ENCODE measurements at places on chromosomes 4 and X.

GRCh38 chrX:39631276-39632229, 466.2 kb downstream of the BCOR start:
- DNase-seq, result no peak

- DNase-seq, result no peak
Measured at GRCh38 chr4:107838861-107839565, 14.3 kb downstream of the SGMS2 start.

DNA sequence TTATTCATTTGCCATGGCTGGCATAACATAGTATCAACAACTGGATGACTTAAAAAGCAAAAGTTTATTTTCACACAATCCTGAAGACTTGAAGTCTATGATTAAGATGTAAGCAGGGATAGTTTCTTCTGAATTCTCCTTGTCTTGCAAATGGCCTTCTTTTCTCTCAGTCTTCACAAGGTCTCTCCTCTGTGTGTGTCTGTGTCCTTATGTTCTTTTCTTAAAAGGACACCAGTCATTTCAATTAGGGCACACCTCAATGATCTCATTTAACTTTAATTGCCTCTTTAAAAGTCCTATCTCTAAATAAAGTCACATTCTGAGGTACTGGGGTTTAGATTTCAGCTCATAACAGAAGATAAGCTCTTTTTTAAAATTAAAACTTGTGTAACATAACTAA, 399.7 kb downstream of the PABPC4L start:
- no peak for DNase-seq

- no peak for DNase-seq
Measured at GRCh38 chr4:108213723-108214122, 45.0 kb upstream of the LEF1 start.

DNA sequence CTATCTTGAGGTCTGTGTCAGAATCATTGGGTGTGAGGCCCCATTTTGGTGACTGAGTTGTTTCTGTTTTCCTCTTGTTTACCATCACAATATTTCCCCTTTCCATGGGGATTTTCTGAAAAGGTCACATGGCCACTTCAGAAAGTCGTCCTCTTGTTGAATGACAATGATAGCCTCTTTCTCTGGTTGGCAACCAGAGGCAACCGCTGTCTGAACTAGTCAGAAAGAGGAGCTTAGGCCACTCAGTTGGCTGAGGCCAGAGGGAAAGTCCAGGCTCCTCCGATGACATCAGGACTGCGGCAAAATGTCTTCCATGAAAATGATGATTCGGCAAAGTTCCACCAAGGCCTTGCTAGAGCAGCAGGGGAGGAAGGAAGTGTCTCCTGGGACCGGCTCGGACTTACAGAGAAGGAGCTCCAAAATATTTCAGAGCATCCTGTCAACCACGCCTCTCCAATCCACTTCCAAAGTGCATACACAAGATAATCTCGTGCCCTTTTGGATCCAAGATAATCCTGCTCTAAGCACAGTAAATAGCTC, 19.1 kb upstream of the RBM47 start:
- DNase-seq, result no peak

DNA sequence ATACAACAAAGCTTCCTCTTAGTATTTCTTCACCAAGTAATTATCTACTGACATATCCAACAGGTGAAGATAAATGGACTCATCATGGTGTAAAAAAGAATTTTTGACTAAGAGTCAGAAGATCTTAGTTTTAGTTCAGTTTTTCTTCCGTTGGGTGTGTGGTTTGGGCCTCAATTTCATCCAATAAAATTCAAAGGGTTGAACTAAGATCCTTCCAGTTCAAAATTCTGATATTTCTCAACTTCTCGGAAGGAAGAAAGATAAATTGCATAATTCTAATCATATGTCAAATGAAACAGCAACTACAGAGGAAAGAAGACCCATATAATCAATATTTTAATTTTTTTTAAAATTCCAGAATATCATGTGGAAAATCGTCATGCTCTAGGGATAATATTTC, 192.7 kb downstream of the SPRY1 start:
- DNase-seq, result no peak

DNA sequence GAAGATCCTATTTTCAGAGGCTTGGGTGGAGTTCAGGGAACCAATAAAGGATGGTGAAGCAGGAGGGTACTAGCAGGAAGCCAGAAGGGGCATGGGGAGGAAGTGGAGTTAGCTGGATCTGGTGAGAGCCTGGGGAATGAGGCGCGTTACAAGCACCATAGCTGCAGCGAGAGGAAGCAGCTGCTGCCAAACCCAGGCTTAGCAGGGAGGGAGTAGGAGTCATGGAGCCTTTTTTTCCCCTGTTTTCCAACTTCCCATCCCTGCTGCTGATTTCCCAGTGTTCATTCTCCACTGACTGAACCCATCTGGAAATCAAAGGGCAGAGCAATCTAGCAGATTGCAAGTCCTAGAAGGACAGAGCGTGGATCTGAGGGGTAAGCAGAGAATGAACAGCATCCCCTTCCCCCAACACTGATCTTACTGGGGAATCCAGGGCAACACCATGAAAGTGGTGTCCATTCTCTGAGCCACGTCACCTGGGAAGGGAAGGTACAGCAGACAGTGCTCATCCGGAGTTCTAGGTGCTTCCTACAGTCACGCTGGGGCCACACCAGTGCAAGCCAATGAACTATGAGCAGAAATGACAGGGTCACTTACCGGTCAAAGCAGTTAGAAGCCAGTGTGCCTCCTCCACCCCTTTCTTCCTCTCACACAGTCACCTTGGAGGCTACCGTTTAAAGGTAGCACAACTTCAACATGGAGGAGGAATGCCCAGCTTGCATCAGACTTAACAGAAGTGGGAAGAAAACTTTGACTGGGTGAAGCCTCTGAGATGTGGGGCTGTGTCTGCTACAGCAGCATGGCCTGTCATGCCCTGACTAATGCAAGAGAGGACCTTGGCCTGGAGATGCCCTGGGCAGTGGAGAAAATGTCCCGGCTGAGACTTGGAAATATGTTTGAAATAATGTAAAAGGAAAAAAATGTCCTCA, 36.7 kb downstream of the SMIM20 start:
- no peak for DNase-seq

DNA sequence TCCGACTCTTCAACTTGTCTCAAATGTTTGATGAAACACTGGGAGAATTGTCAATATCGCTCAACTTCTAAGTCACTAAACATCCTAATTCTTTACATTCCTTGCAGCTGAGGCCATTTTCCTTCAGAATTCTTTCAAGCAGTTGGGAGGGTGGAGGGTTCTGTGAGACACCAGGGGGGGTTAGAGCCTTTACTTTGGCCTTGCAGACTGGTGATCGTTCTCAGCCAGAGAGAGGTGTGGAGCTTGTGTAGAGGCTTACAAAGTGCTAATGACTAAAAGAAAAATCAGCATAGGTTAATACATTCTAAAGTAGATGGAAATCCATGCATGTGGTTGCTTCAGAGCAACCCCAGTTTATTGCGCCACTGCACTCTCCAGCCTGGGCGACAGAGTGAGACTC, 21.3 kb upstream of the SOX3 start:
- no peak for DNase-seq

DNA sequence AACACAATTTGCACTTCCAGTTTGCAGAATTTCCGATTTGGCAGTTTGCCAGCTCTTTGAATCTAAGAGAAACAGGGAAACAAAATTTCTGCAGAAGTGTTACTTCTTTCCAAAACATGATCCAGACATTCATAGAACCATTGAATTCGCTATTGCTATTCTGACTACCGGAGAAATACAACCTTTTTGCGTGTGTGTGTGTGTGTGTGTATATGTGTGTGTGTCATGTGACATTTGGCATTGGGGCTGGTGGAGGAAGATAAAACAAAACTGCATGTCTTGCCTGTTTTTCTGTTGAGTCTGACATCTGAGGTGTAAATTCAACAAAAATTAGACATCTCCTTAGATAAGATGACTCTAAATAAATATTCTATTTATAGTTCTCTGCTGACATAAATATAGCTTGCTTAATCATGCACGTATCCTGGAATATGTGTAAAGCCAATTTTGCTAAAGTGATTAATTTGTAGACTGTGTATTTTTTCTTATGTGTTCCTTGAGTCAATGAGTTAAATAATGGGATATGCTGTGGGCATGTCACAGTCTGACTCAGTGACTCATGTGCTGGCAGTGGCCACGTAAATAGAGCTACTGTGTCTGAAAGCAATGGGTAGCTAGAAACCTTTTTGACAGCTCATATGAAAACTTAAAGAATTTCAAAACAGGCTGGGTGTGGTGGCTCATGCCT, 98.9 kb downstream of the HPGD start:
- DNase-seq, result peak; percentile 5

DNA sequence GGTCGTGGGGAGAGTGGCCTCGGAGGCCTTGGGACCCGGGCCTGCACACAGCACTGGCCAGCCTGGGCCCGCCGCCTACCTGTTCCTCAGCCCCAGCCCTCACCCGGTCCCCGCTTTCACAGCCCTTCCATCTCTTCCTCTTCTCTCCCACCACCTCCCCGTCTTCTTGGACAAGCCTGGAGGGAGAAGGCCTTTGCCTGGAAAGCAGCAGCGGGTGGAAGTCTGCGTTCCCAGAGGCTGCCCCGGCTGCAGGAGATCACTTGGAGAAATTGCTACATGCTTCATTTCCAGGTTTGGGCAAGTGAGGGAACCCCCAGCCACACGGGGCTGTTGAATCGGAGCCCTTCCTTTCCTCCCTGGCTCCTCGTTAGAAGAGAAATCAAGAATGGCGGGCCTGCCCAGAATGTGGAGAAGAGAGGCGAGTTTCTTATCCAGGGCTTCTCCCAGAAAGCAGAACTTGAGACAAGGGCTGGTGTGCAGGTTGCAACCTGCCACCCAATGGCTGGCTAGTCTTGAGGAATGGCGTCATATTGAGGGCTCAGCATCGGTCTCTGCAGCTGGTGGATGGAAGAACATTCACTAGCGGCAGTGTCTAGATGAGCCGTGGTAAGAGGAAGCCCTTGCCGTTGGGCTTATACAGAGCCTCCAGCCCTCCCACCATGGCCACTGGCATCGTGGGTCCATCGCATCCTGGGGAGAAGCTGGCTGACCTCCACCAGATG, 1.2 kb upstream of the PDZD4 start:
- DNase-seq, result no peak

GRCh38 chrX:3384327-3384726, 37.9 kb upstream of the MXRA5 start:
- DNase-seq, result no peak

GRCh38 chrX:13816643-13817627, at the start of gene GPM6B:
Gene GPM6B, minus strand, starts transcription at chrX:13817093. Its CDS starts 189 bp downstream, at chrX:13816904.
- no peak for DNase-seq

DNA sequence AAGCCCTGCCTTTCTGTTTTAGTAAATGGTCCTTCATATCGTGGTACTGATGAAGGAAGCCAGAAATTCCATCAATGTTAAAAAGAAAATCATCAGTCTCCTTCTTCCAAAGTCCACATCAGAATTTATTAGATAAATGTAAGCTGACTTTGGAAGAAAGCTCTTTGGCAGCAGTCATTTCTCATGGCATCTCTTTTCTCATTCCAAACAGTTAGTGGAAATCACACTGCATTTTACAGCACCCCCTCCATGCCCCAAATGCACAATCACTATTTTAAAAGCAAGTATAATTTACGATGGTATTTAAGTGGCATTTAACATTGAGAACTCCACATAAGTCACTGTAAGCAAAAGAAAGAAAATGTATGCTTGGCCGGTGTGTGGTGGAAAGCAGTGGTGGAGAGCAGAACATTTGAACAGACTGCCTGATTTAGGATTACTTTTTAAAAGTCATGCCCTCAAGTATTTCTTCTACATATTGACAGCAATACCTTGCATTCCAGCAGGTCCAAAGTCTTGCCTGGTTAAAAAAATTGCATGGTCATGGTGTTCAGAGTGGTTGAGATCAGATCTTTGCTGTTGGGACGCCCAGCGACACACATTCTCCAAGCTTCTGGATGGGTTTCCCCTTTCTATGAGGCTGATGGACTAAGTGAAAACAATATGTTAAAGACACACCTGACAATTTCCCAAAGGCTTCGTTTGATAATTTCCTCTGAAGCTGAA, 248.6 kb downstream of the ADAMTS3 start:
- DNase-seq, result no peak

DNA sequence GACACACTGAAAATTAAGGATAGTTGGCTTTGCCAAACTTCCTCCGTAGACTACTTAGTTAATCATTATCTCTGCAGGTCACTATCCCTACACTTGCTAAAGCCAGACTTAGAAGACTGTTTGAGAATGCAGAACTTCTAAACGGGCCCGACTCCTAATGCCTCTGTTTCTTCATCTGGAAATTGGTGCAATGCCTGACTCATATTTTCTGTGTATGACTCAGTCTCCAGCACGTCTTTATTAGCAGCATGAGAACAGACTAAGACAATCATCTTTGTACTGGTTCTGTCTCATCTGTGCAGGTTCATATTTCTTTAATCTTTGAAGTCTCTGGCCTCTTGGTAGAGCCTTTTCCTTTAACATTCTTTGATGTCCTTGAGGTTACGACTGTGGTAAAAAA, 411.9 kb upstream of the ACTRT1 start:
- no peak for DNase-seq

GRCh38 chrX:152259150-152259549, 120.8 kb upstream of the MAGEA10 start:
- DNase-seq, result no peak

DNA sequence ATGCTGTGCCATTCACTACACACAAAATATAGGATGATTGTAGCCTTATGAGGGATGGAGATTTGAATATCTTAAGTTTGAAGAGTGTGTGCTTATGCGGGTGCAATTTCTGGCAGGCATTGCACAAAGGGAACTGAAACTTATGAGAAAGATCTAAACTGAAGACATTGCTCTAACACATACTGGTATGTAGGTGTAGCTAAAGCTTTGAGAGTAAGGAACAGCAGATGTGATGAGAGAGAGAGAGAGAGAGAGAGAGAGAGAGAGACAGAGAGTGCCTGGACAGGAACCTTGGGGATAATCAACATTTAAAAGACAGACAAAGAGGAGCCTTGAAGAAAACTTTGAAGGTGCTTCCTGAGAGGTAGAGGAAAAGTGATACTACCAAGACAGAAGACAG, 379.7 kb downstream of the SPRY1 start:
- no peak for DNase-seq

DNA sequence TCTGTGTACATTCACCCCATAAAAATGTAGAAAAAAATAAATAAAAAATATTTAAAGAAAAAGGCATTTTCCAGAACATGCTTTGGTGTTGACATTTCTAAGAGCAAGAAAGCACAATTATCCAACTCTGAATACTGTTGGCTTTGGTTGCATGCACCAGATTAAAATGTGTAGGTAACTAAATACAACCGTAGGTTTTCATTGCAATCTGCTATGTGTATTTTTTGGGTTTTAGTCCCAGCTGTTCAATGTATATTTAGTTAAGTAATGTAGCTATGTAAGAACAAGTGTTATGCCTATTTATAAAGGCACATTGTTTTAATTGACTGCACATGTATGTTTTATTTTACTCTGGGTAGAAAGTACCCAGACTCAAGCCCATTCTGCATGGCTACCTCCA, 108.1 kb upstream of the PAQR3 start:
- no peak for DNase-seq

GRCh38 chr4:16212138-16212782, 14.0 kb downstream of the TAPT1 start:
- DNase-seq, result no peak

Measured in stimulated activated CD4-positive, alpha-beta T cell treated with anti-CD3 and anti-CD28 coated beads, Interleukin-15, amount 100 ng/mL, for 24 hours (primary cell).